Stimulated activated CD4-positive, alpha-beta T cell treated with anti-CD3 and anti-CD28 coated beads, Interleukin-1b, Interleukin-23, amount 100 ng/mL, for 1 hour (primary cell): ENCODE measurements at places on chromosomes 4 and X.

DNA sequence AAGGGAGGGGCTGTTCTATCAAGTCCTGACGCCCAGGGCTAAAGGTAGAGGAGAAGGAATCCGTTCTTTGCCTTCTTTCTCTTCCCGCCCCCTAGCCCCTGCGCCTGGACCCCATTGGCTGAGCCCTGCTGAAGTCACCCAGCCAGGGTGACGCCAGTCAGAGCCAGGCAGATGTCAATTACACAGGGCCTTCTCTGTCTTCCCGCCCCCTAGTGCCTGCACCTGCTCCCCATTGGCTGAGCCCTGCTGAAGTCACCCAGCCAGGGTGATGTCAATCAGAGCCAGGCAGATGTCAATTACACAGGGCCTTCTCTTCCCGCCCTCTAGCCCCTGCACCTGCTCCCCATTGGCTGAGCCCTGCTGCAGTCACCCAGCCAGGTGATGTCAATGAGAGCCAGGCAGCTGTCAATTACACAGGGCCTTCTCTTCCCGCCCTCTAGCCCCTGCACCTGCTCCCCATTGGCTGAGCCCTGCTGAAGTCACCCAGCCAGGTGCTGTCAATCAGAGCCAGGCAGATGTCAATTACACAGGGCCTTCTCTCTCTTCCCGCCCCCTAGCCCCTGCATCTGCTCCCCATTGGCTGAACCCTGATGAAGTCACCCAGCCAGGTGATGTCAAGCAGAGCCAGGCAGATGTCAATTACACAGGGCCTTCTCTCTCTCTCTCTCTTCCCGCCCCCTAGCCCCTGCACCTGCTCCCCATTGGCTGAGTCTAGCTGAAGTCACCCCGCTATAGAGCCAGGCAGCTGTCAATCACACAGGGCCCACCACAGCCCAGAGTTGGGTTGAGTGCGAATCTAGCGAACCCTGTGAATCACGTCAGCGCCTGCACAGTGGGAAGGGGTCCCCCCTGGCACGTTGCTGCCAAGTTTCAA is 46.4 kb downstream of the ASMT start:
- DNase-seq: peak; percentile 72

- no peak for DNase-seq
Measured at GRCh38 chrX:31747411-31747810, 675.6 kb upstream of the FTHL17 start.

DNA sequence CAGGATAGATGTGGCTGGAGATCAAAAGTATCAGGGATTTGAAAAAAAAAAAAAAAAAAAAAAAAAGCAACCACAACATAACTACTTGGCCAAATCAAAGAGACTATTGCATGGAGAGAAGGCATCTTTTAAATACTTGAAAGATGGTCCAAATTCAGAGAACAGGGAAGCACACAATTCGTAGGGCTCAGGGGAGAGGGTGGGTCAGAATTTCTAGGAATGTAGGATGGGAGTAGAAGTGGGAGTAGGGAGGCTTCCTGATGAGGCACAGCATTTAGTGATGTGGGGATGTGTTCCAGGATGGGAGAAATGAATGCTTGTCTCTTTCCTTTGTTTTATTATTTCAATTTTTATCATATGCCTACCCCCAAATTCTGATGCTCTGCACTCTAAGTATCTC is 36.3 kb downstream of the RTL3 start:
- DNase-seq: no peak

GRCh38 chr4:186685767-186686183 is 37.9 kb downstream of the FAT1 start:
- no peak for DNase-seq

- no peak for DNase-seq
Measured at GRCh38 chr4:93761286-93761685, 67.3 kb upstream of the ATOH1 start.

DNA sequence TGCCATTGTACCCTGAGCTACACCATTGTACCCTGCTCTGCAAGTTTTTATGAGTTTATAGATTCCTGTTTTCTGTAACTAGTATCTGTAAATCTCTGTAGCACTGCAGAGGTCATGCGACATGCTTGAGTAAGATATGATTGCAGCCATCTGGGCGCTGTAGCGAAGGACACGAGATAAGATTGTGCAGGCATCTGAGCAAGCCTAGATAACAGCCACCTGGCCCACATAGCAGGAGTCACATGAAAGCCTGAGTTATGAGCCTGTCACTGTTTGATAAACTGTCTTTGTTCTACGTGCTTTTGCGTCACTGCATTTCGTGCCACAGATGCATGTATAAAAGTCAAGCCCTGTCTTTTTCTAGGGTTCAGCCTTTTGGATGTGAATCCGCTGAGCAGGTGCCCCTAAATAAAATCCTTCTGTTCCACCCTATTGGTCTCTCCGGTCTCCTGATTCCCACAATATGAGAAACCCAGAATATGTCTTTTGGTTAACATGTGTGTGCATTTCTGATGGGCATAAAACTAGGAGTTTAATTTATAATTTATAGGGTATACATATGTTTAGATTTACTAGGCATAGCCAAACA is 327.6 kb upstream of the MAOA start:
- no peak for DNase-seq

DNA sequence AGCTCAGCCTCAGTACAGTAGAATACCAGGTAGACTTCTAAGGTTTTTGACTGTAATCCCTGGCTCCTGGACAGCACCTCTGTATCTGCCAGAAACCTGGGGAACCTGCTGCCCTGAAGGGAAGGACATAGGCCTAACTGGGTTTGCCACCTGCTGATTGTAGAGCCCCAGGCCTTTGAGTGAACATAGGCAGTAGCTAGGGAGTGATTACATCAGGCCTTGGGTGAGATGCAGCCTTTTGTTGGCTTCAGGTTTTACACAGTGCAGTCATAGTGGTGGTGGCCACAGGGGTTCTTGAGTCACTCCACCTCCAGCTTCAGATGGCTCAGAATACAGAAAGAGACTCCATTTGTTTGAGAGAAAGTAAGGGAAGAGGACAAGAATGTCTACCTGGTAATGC is 19.3 kb downstream of the IQCM start:
- no peak for DNase-seq

DNA sequence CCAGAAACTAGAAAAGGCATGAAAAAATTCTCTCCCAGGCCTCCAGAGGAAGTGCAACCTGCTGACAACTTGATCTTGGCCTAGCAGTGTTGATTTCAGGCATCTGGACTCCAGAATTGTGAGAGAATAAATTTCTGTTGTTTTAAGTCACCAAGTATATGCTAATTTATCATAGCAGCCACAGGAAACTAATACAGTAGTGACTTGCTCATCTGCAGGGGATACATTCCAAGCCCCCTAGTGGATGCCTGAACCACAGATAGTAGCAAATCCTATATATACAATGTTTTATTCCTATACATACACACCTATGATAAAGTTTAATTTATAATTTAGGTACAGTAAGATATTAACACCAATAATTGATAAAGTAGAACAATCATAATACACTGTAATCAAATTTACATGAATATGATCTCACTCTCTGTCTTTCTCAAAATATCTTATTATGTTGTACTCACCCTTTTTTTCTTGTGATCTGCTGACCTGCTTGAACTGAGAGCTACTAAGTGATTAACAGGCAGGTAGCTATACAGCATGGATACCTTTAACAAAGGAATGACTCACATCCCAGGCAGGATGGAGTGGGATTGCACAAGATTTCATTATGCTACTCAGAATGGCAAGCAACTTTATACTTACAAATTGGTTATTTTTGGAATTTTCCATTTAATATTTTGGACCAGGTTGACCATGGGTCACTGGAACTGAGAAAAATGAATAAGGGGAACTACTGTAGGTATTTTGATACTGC is 501.1 kb downstream of the KCNIP4 start:
- no peak for DNase-seq

DNA sequence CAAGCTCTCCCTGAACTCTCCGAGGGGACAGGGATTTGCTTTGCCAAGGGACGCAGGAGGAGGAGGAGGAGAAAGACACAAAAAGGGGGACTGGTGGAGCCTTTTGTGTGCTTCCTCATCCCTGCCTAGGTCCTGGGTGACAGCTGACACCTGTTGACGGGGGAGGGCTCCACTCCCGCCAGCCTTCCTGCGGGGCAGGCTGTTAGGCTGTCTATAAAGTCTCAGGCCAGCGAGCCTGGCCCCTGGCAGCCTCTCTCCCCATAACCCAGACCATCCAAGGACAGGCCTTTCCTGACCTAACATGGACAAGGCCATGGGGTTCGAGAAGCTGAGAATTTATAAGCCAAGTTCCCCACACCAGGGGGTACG is 832 bp upstream of the EVC2 start:
- no peak for DNase-seq

DNA sequence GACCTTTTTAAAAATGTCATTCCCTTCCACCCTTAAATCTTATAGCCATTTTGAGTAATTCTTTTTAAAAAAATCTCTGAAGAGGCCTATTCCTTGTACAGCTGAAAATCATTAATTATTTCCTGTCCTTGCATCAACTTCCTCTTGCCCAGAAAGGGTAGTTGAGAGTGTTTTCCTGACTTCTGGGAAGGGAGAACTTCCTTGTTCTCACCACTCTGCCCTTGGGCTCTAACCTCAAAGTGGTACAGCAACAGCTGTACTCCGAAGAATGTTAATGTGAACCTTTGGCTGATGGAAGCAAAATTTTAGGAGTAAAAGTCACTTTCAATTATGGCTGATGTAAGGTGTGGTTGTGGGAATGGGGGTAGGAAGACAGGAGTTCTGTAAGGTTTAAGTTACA is 15.1 kb upstream of the FABP2 start:
- DNase-seq: no peak

DNA sequence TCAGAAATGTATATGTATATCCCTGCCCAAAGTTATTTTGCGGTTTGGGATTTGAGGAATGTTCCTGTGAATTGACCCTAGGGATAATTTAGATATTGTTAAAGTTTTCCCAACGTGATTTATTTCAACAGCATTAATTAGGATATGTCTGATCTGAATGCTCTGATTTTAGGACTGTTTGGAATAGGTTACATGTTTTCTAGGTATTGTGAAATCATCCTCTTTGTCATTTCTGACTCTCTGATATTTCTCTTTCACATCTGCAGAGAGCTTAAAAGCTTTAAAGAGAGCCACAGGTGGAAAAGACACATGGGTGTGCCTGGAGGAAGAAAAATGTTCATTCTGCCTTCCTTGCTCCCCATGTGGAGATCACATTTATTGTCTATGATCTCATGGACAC is 5.1 kb downstream of the GPR101 start:
- no peak for DNase-seq

GRCh38 chr4:699816-700580 is 5.6 kb upstream of the PCGF3 start:
- no peak for DNase-seq

DNA sequence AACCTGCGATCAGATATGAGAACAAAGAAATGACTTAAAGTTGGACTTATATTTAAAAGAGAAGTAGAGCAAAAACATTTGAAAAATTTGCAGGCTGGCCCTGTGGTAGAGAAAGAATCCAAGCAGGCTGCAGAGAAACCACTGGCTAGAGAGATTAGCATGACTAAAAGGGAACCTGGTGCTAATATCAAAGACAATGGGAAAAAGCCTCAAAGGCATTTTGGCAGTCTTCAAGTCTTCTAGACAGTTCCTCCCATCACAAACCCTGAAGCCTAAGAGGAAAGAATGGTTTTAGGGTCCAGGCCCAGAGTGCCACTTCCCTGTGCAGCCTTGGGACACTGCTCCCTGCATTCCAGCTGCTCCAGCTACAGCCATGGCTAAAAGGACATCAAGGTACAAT is 33.4 kb downstream of the KCTD8 start:
- no peak for DNase-seq

DNA sequence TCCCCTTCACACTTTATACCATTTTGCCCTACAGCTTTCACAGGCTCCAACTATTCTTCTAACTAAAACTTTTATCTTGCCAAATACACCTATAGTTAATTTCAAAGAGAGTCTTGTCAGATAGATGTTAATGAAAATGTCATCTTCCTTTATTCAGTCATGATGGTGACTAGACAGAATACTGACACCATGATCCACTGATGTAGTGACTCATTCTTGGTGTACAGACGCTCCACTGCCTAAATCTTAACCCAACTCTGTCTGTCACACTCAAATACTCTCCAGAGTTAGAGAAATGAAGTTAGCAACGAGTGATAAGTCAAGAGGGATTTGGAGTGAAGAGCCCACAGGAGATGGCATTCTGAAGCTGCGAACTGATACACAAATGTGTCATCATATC is 32.1 kb upstream of the HDAC8 start:
- DNase-seq: no peak

DNA sequence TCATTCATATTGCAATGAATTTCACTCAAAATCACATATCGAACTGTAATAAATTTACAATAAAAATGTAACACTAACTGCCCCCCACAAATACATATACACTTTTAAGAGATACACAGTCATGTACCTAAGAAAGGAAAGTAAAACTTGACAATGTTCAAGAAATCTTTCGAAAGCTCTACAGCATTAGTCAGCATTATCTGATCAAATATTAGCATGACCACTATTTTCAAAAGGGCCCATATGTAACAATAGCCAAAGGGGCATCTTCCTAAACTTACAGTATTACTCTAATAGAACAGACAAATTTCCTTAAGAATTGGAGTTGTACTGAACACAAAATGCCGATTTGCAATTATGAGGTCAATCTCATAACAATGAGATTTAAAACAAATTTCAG is 51.8 kb downstream of the STX18 start:
- DNase-seq: no peak

- DNase-seq: no peak
Measured at GRCh38 chr4:8269535-8270417, at the start of gene HTRA3. Gene HTRA3, plus strand, starts transcription at chr4:8269754. Its CDS starts 215 bp downstream, at chr4:8269969.

DNA sequence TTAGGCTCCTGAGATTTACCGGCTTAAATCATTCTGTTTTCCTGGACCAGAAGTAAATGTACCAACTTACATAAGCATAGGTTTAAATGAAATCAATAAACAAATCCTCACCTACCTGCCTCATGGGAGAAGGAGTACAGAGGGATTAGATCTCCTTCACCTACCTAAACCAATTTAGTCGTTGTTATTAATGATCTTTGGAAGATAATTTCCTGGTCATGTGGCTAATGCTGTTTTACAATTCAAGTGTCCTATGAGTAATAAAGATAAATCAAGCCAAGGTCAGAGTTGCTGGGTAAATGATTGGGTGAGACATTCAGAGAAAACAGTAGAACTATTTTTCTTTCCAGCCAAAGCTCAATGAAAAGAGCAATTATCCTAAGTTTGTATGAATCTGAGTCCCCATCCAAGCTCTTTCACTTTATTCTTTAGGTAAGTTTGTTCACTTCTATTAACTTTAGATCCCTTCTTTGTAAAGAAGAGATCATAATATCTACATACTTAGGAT is 423.0 kb upstream of the FAM241A start:
- DNase-seq: no peak

- no peak for DNase-seq
Measured at GRCh38 chrX:37781814-37782213, 2.0 kb downstream of the CYBB start.
